Bone marrow (tissue), 2 donors: ENCODE measurements at places on chromosomes 16 and 17.

DNA sequence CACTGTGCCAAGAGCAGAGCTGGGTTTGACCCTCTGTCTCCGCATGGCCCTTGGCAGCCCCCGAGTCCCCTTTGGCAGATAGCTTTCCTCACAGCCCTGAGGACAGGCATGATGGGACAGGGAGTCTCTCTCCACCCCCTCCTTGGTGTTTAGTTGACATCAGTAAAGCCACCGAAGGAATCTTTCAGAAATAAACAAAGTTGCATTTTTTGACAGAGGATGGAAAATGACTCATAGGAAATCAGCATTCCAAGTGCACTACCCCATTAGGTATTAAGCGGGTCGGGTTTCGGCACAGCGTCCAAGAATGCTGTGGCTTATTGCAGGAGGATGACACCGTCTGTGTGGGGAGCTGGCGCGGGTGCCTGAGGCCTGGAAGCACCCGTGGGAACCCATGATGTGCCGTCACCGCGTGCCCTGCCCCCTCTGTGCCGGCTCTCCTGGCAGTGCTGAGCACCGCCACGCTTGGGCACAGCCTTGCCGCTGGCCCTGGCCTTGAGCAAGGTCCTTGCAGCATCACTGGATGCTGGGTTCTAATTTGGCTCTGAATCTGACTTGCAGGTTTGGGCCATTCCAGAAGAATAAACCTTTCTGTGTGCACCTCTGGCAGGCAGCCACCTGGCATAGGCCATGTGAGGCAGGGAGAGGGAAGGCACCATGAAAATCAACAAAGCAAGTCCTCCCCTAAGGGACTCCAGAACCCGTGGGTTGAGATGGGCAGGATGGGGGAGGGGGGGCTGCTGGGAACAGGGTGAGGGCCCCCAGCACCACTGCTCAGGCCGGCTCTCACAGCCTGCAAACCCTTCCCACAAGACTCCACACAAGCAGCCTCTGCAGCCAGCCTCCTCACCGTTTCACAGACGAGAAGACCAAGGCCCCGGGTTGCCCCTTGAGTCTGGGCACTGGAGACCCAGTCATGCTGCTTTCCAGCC, 50.5 kb upstream of the ZNF469 start:
- DNase-seq, result no peak

DNA sequence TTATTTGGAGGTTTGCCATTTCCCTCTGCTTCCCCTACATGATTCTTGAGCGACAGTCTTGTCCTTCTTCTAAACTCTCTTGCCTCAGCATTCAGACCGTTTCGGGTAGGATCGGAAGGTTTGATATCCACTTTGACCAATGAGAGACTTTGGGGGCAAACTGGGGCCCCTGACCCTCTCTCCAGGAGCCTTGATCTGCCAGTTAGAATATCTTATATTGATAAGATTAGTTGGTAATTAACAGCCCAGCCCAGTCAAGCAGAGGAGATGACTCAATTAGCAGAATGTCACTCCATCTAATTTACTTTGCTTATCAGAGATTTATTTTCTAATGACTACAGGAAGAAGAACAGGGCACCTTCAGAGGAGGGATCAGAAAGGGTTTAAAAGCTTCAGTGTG, 532.8 kb downstream of the XYLT1 start:
- DNase-seq, result no peak

- DNase-seq, result no peak
Observed at GRCh38 chr16:17491140-17491662, 20.4 kb upstream of the XYLT1 start.

- no peak for DNase-seq
Observed at GRCh38 chr17:65509032-65509431, 52.4 kb downstream of the AXIN2 start.

GRCh38 chr16:14071576-14072271, 605 bp downstream of the MRTFB start:
- no peak for DNase-seq

DNA sequence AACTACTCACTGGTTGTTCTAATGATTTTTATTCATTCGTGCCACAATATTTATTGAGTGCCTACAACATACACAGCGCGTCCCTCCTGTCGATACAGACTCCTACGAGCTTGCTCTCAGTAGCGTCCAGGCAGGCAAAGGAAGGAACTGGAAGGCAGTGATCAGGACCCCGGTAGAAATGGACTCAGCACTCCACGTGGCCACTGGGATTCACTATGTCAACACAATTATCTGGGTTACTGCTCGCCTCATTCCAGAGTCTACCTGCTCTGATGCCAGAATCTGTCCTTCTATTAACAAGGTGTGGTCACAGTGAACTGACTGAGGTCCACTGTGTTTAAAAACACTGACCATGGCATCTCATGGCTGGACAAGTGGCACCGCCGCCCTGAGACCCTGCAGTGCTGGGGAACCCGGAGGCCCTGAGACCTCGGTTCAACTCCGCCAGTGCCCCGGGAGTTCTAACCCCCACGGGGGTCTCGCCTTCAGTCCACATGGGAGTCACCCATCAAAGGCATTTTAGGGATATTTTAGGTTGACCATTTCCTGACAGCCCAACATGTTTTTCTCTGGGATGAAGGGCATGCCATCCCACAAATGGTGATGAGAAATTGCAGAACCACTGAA, 71.4 kb downstream of the ZFHX3 start:
- DNase-seq, result no peak

GRCh38 chr16:47986031-47986430, 169.8 kb downstream of the ABCC12 start:
- DNase-seq, result no peak

DNA sequence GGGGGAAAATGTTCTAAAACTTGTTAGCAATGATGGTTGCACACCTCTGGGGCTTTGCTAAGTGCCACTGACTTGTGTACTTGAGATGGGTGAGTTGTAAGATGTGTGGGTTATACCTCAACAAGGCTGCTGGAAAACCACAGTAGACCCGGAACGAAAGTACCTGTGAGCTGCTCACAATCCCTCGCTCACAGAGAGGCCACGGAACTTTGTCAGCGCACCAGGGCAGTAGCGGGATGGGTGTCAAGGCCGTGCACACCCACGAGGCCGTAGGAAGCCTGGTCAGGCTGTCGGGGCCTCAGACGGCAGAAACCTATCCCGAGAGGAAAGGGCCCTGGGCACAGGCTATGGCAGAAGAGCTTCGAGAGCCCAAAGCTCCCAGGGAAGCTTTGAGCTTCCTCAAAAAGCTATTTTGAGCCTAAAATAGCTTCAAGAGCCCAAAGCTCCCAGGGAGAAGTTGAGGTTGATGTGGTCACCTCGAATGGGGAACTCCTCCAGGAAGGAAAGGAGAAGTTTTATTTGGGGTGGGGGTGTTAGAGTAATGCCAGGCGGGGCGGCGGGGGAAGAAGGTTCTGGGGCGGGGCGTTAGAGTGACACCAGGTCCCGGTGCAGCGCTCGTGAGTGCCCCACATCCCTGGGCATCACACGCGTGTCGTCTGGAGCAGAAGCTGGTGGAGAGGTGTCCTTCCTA, 19.0 kb downstream of the CBFA2T3 start:
- DNase-seq, result peak; percentile 64

GRCh38 chr16:57863434-57864160, 61.3 kb upstream of the KIFC3 start:
- no peak for DNase-seq

DNA sequence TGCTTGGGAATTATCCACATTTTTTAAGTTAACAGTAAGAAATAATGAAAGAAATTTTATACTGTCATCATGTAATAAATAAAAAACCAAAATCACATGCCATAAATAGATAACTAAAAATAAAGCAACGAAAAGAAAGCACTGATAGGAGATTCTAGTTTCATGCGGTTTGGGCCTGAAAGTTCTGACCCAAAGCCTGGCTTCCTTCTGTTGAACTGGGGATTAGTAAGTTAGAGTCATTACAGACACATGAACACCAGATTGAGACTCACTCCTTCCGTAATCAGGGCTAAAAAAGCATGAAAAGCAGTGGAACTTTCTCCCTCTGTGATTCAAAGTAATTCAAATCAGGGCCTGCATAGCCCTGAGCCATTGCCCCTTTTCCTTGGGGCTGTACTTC, 13.2 kb upstream of the SLC6A2 start:
- no peak for DNase-seq

- no peak for DNase-seq
Observed at GRCh38 chr16:81597079-81597658, 152.6 kb downstream of the CMIP start.

- DNase-seq, result no peak
Observed at GRCh38 chr16:3810198-3810664, 70.3 kb downstream of the CREBBP start.

- peak; percentile 31 for DNase-seq
Observed at GRCh38 chr17:27807567-27808470, 7.5 kb upstream of the NOS2 start.

DNA sequence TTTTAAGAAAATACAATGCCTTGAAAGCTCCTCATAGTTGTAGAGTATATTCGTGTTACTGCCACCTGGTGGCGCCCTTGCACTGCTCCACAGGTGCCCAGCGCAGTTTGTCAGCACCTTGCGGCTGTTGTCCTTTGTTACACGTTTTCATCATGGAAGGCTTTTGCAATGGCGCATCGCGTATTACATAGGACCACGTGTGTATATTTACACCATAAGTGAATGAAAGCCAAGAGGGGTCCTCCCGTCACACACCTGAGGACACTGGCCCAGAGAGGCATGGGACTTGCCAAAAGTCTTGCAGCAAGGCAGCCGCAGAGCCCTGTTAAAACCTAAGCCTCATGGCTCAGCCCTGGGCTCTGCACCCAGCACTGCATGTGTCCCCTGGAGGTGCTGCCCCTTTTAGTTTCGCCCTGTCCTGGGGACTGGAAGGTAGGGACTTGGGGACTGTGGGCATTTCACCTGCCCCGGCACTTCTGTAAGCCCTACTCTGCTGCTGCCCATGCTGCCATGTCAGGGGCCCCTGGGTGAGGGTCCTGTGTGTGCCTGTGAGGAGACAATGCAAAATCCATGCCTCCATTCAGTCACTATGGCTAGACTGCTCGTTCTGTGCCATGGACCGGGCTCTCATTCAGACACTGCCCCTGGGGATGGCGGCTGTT, 24.3 kb downstream of the POLR3E start:
- DNase-seq, result peak; percentile 35

DNA sequence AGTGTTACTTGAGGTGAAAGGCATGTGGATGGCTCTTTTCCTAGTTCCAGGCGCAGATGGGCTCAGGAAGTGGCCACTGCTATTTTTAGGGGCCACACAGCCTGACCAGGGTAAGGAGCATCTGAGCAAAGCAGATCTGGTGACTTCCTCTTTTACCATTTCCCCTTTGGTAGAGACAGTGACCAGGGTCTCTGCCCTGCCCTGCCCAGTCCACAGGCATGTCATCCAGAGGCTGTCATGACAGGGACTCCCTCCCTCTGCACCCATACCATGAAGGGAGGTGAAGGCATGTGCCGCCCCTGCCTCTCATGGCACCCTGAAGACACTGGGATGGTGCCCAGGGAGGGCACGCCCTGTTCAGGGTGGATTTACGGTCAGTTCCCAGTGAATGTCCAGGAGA, 2.2 kb downstream of the PLA2G15 start:
- DNase-seq, result no peak

DNA sequence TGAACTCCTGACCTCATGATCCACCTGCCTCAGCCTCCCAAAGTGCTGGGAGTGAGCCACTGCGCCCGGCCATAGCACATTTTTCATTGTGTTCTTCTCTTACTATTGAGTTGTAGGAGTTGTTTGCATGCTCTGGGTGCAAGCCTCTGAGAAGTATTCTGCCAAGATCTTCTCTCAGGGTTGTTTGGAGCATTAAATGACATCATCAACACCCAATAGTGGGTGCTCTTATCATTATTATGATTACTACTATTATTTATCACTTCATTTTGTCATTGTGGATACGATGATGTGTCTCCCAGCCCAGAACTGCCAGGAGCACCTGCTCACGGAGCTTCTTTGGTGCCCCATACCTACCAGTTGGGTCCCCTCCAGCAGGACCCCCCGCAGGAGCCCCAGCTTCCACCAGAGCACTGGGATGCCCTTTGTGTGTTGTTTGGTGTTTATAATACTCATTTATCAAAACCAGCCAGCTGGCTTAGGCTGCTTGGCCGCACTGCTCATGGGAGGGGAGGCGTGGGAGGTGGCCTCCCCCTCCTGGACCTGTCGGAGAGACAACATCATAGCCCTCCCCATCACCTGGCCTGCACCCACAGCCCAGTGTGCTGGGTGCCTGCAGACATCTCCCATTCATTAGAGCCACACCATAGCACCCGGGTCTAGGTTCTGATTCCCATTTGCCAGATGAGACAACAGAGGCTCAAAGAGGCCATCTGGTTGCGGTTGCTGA, 12.9 kb upstream of the MAP2K3 start:
- DNase-seq, result no peak

DNA sequence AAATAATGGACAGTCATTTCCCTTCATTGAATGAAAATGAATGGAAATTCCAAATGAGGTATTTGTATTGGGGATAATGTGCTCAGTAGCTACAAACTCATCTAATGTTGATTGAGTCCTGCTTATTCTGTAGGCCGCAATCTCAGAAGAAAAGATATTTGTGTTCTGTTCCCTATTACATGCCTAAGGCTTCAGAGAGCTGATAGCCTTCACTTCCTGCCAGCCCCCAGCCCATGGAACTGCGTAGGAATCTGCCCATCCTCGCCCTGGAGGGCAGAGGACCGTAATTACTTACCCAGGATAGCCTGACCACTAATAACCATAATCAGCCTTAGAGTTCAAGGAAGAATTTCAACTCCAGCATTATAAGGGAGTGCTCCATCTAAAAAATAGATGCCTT, 17.9 kb upstream of the SNTB2 start:
- DNase-seq, result no peak

- peak; percentile 22 for DNase-seq
Observed at GRCh38 chr17:78010759-78011158, 52.3 kb downstream of the TNRC6C start.

DNA sequence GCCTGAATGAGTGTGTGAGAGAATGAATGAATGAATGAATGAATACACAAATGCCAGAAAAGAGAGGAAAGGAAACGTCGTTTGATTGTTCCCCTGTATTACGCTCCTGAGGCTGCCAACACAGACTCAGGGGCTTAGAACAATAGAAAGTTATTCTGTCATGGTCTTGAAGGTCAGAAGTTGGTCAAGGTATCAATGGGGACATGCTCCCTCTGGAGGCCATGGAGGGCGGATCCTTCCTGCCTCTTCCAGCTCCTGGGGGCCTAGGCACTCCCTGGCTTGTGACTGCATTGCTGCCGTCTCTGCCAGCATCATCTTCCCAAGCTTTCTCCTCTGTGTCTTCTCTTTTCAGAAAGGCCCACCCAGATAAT, 1.5 kb upstream of the SLC38A8 start:
- no peak for DNase-seq
